ENCODE measurements at places on chromosomes 2 and 18.

DNA sequence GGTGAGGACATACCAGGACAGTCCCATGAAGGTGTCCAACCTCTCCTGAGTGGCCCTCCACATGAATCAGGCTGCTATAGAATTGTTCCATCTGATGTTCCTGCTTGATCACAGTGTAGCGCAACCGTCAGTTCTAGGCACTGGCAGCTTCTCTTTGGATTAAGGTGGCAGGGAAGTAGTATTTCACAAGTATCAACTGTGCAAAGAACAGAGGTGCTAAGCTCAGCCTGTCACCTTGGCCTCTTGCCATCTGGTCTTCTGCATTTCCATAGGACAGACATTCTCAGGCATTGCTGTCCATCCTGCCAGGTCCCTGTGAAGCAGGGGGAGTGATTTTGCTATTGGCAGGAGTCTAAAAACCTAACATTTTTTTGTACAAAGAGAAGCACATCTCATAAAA, 182.2 kb upstream of the EPAS1 start:
- no peak for DNase-seq

DNA sequence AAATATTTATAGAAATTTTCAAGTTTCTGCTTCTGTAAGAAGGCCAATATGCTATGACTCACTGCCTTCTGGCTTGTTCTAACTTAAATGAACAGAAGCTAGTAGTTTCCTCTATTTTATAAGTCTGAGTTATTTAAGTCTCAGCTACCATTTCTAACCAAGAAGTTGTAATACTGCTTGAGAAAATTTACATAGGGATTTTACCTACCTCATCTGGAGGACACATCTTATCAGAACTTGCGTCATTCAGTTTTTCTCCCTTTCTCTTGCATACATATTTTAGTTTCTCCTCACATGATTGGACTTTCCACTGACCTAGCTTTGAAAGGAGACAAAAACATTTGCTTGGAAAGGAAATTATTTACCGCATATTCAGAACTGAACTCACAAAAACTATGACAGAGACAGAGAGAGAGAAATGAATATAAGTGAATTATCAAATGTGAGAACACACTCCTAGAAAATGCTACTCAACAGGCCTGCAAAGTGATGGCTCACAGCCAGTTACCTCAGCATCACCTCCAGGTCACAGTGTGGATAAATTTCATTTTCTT, 81.1 kb upstream of the CD302 start:
- DNase-seq: no peak

DNA sequence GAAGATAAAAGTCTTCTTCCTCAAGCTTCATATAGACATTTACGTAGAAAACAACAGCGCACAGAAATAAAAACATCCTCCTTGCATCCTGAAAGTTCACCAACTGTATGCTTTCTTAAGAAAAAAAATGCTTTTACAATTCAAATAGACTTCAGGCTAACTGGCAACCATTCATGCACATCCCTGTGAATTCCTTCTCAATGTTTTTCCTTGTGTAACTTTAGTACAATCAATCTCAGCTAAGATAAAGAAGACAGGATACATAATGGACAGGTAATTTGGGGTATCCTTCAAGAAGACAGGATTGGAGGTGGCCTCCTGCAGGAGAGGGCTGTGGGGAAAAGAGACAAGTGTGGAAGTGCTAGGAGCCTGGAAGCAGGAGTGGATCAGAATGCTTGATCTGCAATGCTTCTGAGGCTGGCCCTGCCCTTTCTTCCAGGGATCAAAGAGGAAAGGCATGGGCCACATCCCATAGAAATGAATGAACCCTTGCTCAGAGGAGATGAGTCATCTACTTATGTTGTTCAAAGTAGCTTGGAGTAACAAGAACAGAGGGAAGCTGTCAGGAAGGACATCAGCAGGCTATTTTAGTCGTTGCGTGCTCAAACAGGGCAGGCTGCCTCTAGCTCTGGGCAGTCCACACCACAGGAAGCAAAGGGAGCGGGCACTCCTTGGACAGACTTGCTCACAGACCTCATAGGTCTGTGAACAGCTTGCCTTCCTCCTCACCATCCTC, 126.6 kb downstream of the TMEM131 start:
- peak; percentile 66 for DNase-seq

GRCh38 chr18:23740105-23740830, 51.0 kb downstream of the LAMA3 start:
- no peak for DNase-seq

DNA sequence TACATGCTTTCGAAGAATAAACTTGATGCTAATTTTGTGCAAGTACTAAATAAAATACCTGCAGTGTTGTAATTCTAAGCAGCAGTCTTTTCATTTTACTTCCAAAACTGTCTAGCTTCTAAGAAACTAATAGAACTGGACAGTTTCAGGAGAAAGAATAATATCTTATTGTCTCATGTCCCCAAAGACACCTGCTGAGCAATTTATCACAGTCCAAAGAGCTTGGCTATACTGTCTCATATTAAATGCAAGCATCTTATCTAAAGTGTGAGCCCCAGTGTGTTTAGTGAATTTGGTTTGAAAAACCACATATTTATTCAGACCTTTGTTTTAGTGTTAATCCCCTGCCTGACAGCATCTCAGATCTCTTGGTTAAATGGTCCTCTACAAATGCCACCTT, 374.3 kb downstream of the TMX3 start:
- no peak for DNase-seq

- no peak for DNase-seq
Measured at GRCh38 chr18:58307441-58307840, 263.4 kb downstream of the NEDD4L start.

DNA sequence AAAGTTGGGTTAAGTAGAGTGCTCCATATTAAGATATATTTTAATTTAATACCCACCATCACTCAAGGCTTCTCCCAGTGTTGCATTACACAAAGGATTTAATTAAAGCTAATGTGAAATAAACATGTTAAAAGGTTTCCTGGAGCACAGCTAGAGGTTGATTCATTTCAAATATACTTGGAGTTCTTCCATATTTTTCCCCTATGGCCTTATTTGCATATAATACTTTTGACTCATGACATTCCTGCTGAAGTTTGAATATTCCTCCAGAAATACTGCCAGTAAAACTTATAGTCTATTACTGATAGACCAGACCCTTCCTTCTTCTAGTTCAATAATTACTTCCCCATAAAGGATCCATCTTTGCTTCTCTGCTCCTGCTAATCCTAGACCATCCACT, 227.5 kb downstream of the GULP1 start:
- DNase-seq: no peak

GRCh38 chr2:60484133-60484645, 69.3 kb downstream of the BCL11A start:
- DNase-seq: no peak

GRCh38 chr2:241573741-241574140, 15.2 kb downstream of the BOK start:
- no peak for DNase-seq

DNA sequence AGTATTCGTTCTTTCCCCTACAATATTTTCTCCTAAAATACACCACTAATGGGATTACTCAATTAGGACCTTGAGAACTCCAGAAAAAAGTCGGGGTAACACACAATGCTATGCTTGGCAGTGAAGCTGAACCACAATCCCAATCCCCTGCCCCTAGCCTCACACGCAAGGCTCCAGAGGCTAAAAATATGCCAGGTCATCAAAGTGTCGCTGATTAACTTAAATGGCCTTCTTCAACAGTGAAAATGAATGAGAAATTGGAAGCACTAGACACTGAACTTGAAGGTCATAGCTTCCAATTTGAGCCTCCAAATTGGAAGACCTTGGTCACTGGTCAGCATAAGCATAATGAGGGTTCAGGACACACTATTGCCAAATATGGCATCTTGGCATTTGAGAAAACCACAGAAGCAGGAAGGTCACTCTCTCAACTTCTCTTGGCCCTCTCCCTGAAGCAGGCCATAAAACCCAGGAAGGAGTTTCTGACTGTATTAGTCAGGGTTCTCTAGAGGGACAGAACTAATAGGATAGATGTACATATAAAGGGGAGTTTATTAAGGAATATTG, 86.0 kb upstream of the SATB2 start:
- no peak for DNase-seq

GRCh38 chr2:47177043-47177565, 22.0 kb upstream of the STPG4 start:
- no peak for DNase-seq

- DNase-seq: no peak
Measured at GRCh38 chr2:51079945-51080344, 48.0 kb upstream of the NRXN1 start.

- DNase-seq: no peak
Measured at GRCh38 chr2:231399853-231400680, 4.6 kb downstream of the B3GNT7 start.

DNA sequence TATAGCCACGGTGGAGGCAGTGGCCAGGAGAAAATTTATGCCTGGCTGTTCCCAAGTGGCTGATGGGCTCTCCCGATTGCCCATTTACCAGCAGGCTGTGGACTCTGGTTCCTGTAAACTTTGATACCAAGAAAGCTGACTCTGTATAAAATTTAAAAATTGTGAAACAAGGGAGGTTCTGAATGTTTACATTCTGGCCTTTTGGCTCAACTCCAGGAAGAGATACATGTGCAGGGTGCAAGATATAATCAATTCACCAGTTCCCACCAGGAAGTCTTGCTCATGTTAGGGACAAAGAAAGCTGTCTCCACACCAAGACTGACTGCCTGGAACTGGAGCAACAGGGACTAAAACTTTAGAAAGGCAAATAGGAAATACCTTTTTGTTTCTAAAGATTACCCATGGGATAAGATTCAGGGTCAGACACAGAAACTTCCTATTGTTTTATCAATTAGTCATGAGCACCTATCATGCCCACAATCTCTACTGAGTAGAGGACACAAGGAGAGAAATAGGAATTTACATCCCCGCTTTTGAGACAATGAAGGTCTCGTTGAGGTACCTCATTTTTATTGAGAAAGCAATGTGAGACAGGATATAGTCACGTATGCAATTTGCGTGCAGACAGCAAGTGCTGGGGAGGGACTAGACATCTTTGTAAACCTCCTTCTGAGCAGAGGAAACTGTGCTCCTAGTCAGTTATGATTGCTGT, 123.5 kb downstream of the LIPG start:
- no peak for DNase-seq

GRCh38 chr18:8942909-8943545, 159.5 kb upstream of the NDUFV2 start:
- no peak for DNase-seq

DNA sequence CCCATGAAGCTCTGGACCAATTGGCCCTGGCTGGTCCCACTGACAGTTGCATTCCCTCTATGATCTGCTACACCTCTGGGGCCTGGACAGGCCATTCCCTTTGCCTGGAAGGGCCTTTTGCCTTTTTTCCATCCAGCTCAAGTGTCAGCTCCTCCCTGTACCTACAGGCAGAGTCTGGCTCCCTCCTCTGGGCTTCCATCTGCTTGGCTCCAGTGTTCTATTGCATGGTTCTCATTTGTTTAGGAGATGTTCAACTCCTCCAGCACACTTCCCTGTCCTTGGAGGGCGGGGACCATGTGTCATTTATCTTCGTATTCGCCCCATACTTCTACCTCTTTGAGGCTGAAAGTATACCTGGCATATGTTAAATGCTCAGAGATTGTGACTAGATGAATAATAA, 61.1 kb downstream of the PRKCE start:
- DNase-seq: no peak

DNA sequence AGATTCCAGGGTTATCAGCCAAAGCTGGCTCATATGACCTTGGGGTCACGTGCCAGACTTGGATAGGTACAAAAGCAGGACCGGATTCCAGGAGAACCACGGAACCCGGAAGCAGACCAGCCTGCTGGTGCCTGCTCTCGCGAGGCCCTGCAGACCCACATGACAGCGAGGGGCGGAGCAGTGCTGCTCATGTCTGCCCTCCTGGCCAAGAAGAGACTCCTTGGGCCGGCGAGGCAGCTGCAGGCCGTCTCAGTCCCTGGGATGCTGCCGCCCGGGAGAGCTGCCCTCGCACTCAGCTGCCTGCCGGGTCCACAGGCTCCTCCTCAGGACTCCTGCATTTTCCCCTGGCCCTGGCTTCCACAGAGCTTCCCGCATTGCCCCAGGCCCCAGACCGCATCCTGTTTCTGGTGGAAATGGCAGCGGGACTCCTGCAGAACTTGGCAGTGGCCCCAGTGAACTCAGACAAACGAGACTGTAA, 739.5 kb downstream of the SOCS6 start:
- no peak for DNase-seq

DNA sequence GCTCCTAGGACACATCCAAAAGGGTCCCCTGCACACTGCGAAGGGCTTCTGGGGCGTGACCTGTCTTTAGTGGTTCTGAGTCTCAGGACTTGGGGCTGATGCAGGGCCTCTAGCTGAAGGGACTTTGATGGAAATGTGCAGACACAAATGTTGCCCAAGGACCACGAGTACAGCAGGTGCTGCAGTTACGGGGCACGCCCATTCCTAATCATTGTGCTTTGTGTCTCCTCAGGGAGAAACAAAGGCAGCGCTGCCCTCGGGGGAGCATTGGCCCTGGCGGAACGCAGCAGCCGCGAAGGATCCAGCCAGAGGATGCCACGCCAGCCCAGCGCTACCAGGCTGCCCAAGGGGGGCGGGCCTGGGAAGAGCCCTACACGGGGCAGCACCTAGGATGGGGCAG, 8.0 kb downstream of the TUBA3E start:
- DNase-seq: no peak

DNA sequence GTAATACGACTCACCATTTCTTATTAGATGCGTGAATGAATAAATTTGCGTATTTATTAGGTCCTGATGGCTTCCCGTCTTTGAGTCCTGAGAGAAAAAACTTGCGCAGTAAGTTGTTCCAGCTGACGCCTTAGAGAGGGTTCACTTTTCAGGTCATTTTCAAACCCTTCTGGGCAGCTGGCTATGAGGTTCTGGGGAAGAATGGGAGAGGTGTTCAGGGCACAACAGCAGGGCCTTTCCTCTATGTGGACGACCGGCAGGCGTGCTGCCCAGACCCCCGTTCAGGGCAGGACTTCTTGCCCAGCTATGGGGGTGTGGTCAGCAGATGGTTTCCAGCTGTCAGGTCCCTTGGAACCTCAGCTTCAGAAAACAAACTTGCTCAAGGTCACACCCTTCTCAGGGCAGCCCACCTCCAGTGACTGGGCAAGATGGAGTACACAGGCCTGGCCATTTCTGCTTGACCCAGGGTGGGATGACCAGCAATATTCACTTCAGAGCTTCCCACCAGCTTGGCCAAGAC, 61.1 kb upstream of the TNP1 start:
- no peak for DNase-seq

DNA sequence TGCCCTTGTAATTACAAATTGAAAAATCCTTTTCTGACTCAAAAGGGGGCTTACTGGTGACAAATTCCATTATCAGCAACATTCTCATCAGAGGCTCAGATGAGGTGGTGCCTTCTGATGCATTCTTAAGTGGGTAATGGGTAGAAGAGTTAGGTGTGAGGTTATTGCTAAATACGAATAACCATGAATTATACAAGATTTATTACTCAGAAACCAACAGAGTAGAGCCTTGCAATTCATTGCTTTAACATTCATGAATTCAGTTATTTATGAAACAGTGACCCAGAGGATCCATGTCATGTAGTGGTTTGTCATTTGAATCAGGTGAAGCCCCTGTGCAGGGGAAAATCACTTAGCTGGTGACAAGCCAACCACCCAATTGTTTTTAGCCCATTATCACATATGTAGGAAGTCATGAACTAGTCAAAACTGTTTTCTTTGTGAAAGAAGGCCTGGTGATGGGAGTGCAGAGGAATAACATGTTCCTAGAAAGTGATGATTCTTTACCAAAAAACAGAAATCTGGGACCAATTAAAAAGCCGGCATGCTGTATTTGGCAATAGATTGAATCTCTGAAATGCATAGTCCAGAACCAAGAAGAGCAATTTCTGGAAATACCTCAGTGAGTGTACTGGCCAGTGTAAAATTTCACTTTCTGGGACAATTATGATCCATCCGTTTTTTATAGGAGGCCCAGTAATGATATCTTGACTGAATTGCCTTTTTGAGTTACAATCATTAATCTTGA, 70.2 kb downstream of the CRIM1 start:
- no peak for DNase-seq
